NCI-H1436 treated with DMSO at 0.1 percent for 48 hours (cell line): ENCODE measurements at places on chromosomes 7 and 10.

- no peak for DNase-seq
These were observed 63.9 kb upstream of the ECHDC3 start for GRCh38 chr10:11678074-11678793.

GRCh38 chr7:26155531-26156375, 3.8 kb downstream of the NFE2L3 start:
- no peak for DNase-seq

DNA sequence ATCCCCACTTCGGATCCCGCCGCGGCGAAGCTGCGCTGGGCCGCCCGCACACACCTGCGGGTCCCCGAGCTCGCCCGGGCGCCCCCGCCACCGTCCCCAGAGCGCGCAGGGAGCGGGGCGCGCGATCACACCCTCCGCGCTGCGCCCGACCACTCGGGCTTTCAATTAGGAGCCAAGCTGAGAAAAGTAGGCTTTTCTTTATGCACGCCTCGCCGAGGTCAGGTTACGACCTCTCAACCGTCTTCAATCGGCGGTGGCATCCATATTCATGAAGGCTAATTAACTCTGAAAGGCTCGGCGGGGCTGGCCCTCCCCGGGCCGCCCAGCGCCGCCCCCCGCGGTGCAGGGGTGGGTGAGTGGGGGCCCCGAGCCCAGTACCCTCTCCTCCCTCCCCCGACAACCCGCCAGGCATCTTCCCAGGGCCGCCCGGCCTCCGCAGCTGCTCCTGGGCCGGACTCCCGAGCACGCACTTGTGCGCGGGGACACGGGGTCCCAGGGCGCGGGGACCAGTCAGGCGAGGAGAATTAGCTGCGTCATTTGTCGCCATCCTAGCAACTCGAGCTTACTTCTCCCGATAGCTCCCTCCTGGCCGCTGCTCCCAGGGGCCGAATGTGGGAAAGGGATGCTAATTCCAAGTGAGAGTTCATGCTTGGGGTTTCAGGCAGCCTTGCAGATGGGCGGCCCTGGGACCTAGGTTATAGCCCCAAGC, 155.5 kb upstream of the LYZL2 start:
- no peak for DNase-seq

DNA sequence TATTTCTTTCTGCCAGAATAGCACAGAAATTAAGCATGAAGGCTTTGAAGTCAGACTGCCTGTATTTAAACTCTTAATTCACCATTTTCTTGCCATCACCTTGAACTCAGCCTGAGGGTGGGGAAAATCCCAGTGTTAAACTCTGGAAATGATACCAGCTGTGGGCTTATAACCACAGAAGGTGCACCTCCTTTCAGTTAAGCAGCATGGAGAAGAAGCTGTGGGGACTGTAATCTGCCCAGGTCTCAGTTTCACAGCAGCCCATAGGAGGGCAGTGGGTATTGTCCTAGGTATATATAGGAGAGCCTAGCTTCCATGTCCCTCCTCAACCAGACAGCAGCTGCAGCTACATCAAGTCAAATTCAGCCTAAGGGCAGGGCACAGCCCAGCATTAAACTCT, 241.6 kb downstream of the HPSE2 start:
- DNase-seq = no peak

- no peak for DNase-seq
These were observed 178.8 kb downstream of the ADAM12 start for GRCh38 chr10:126209451-126209850.

DNA sequence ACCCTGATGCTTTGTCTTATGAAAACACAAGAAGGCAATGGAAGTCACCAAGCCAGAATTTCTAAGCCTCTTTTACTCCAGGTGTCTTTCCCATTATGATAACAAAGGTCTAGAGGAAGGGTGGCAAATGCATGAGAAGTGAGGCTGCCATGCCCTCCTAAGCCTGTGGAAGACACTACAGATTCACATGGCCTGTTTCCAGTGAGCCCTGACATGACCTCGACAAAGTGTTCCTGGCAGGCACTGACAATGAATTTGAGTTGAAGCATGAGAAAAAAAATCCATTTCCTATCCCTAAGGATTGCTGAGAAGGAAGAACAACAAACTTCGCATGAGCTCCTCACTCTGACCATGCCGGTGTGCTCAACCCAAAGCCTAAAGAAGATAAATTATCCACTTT, 268.0 kb downstream of the HTR7 start:
- no peak for DNase-seq
